Hematopoietic multipotent progenitor cell treated with erythropoietin and hydrocortisone succinate and interleukin-3 and kit ligand, for 15 days (in vitro differentiated cells): ENCODE measurements at places on chromosomes 6 and 20.

DNA sequence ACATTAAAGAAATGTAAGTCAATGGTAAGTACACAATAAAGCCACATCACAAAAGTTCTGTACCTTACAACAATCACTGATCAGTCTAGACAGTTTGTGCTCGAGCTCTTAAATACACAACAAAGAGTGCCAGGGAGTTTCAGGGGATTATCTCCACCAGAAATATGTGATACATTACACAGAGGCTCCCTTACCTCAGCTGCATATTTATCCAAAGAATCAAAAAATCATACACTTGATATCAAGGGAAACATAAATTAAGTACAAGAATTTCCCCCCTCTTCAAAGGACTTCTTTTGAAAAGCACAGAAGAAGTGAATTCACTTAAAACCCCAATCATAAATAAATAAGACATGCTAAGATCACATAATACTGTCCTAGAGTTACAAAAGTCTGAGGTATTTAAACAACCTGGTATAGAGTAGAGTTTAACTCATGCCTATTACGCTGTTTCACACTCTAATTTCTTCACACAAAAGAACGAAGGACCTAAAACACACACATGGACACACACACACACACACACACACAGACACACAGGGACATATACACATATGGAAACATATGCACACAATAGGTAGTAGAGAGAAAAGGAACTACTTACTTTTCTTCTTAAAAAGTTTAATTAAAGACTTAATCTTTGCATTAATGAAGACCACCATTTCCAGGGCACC is 528 bp downstream of the NHSL1 start:
- DNase-seq = no peak

DNA sequence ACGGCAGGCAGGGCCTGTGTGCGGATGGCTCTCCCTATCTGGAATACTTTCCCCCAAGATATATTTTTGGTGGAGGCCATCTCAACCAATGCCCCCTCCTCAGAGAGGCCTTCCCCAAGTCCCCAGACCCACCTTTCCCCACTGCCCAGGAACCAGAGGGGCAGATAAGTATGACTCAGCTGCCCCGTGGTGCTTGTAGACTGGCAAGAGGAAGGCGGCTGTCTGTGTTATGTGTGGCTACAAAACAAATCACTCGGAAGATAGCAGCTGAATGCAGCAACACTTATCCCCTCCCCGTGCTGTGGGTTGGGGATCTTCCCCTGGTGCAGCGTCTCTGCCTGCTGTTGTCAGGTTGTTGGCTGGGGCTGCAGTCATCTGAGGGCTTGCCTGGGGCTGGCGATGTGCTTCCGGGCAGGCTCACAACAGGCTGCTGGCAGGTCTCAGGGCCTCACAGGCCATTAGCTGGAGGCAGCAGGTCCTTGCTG is 7.1 kb downstream of the NPEPL1 start:
- no peak for DNase-seq

DNA sequence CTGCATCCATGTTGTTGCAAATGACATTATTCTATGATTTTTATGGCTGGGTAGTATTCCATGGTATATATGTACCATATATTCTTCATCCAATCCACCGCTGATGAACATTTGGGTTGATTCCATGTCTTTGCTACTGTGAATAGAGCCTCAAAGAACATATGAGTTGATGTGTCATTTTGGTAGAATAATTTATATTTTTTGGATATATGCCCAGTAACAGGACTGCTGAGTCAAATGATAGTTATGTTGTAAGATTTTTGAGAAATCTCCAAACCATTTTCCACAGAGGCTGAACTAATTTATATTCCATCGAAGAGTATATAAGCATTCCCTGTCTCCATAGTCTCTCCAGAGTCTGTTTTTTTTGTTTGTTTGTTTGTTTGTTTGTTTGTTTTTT is 1373.5 kb downstream of the GRIK2 start:
- DNase-seq = no peak

DNA sequence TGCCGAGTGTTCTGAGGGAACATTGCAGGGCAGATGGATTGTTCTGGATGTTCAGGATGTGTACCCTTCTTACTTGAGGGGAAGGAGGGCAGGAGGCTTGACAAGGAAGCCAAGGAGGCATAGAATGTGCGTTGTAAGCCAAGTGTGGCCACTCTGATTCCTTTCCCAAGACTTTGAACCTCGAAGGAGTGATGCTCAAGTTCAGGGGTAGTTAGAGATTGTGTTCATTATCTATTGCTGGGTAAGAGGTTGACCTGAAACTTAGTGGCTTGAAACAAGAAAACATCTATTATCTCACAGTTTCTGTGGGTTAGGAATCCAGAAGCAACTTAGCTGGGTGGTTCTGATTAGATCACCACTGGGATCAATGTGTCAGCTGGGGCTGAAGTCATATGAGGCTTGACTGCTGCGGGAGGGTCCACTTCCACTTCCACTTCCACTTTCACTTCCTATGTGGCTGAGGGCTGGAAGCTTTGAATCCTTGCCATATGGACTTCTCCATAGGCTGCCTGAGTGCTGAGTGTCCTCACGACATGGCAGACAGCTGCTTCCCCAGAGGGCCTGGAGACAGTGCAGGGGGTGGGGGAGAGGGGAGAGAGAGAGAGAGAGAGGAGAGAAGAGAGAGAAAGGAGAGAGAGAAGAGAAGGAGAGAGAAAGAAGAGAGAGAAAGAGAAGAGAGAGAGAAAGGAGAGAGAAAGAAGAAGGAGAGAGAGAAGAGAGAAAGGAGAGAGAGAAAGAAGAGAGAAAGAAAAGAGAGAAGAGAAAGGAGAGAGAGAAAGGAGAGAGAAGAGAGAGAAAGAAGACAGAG is 6.9 kb upstream of the CD40 start:
- DNase-seq = no peak

GRCh38 chr20:18243802-18244201 is 44.5 kb upstream of the ZNF133 start:
- DNase-seq = no peak

- no peak for DNase-seq
Measured at GRCh38 chr6:151160929-151161757, 78.6 kb upstream of the AKAP12 start.

DNA sequence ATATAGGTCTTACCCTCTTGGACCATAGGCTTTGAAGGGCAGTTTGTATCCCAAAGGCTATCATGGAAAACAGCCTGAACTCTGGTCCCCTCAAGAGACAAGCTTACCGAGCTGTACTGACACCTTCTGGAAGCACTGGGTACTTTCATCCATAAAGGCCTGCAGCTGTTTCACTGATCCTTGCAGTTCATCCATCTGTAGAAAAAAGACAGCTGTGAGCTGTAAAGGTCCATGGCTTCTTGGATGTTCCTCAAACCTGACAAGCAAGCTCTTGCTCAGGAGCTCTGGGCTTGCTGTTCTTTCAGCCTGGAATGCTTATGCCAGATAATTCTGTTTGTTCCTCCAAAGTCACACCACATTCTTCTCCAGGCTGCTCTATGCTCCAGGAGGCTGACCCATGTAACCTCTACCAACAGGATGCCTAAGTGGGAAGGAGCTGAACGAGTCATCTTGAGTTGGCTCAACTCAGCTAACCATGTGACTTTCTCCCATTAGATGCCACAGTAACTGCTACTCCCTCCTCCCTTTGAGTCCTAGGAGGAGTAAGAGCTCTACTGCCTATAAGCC is 8.8 kb upstream of the NDRG3 start:
- DNase-seq = peak; percentile 44

- DNase-seq = no peak
Measured at GRCh38 chr6:134733801-134734200, 216.1 kb downstream of the ALDH8A1 start.

- no peak for DNase-seq
Measured at GRCh38 chr20:6767126-6767535, 355 bp upstream of the BMP2 start.

DNA sequence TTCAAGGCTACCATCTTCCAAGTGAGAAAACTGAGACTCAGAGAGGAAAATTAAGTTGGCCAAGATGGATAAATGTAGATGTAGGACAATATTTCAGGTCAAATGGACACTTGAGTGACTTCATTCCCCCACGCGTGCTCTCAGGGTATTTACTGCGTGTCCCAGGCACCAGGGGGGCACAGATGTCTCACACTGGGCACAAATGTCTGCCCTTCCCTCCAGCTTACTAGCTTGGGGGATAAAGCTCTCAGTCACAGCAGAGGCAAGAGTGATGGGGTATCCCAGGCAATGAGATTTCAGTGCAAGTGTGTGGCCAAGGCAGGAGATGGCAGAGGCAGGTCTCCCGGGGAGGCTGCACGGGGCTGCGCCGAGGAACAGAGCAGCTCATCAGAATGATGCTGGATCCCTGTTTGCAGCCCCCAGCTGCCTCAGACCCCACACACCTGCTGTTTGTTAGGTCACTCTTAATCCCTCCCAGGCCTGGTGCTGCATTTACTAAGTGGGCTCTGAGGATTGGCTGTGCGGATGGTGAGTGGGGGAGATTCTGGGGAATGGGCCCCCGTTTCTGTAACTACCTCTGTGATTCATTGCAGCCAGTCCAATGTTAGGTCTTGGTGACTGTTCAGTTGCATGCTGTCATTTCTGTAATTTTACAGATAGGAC is 44.1 kb downstream of the PTK7 start:
- no peak for DNase-seq

GRCh38 chr20:63597651-63598478 is 23.8 kb upstream of the HELZ2 start:
- DNase-seq = no peak

GRCh38 chr6:81894306-81894705 is 141.8 kb upstream of the TENT5A start:
- no peak for DNase-seq
